ENCODE measurements at places on chromosomes 11 and 22. TPM values are rescaled to one million over a fixed set of nuclear protein-coding genes. Genes with fewer than 3 reads are reported as not detected.

DNA sequence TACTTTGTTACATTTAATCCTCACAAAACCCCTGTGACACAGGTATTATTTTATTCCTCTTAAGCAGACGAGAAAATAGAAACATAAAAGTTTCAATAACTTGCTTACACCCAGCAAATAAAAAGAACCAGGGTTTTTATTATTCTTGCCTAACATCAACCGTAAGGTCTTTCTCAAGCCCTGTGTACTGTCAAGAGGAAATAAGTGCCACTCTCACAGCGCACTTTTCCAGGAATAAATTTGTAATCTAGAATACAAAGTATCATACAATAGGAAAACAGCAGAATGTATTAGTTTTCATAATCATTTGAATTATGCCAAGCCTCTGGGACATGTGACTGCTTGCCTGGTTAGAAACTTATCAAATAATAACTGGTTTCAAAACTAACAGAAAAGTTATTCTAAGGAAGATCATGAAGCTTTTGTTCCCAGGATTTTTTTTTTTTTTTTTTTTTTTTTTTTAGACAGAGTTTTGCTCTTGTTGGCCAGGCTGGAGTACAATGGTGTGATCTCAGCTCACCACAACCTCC, 7.4 kb downstream of the CCDC34 start:
- peaks cover 3% of the 10 kb centered on the region for H3K4me1 ChIP-seq
- no peak overlapping the region for H3K27ac ChIP-seq
- no peak overlapping the region for H3K4me3 ChIP-seq
- no peaks in the 10 kb centered on the region for H3K27me3 ChIP-seq

BRSK2 gene
- total RNA-seq = 9.3 TPM

- H3K4me3 ChIP-seq = no peak overlapping the region
- H3K27me3 ChIP-seq = no peaks in the 10 kb centered on the region
- no peak for DNase-seq
- peaks cover 5% of the 10 kb centered on the region for H3K4me1 ChIP-seq
- peaks cover 46% of the 10 kb centered on the region for H3K36me3 ChIP-seq
- H3K27ac ChIP-seq = no peak overlapping the region
Observed at GRCh38 chr11:62604460-62605120, 2.9 kb upstream of the MTA2 start.

DNA sequence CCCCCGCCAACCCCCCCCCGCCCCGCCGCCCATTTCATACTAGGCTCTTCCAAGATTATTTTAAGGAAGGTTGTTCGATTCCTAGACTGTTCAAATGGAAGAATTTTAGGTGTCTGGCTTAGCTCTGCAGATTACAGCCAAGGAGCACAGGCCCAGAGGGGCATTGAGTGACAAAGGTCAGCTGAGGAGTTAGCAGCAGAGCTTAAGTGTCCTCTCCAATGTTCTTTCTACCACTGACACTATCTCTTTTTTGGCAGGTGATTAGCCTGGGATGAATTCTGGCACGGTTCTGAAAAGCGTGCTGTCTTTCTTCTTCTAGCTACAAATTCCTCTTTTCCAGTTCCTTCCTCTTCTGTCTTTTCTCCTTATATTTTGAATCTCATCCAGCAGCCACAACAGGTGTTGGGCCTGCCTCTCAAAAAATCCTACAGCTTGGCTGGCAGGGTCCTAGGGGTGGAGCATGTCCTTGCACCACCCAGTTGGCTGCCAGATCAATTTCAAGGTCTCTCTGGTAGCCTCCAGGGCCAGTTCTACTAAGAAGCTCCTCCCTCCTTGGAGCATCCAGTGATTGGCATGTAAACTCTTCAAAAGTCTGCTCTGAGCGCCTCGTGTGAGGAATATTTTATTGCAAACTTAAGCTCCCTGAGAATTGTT, 23.0 kb downstream of the KCNE3 start:
- no peak overlapping the region for H3K4me3 ChIP-seq
- no peaks in the 10 kb centered on the region for H3K36me3 ChIP-seq
- no peak for DNase-seq
- peaks cover 8% of the 10 kb centered on the region for H3K4me1 ChIP-seq
- no peaks in the 10 kb centered on the region for H3K27me3 ChIP-seq

- no peaks in the 10 kb centered on the region for H3K27me3 ChIP-seq
- no peaks in the 10 kb centered on the region for H3K36me3 ChIP-seq
- no peaks in the 10 kb centered on the region for H3K4me1 ChIP-seq
- H3K4me3 ChIP-seq = no peak overlapping the region
Observed at GRCh38 chr11:71171576-71171975, 80.8 kb downstream of the SHANK2 start.
